ENCODE measurements at places on chromosomes 4 and X.

DNA sequence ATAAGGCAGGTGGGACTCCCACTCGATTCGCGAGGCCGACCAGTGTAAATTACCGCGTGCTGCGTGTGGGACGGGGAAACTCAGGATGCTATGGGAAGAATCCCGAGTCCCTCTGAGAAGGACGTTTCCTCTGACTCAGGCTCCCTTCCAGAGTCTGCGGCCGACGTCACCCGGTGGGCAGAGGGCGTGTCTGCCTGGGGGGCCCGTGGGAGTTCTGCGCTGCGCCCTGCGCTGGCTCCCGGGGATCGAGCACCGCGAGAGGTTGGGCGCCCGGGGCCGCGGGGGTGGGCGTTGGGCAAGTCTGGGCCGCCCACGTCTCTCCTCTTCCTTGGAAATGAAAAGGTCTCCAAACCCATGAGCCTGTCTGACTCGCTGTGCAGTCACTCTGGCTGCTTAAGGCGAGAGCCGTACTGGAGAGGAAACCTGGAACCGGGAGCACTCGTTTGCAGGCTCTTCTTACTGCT is 568 bp downstream of the NIPAL1 start:
- DNase-seq = peak; percentile 63
- H3K4me1 ChIP-seq = peaks cover 25% of the 10 kb centered on the region
- peaks cover 16% of the 10 kb centered on the region for H3K27me3 ChIP-seq
- H3K36me3 ChIP-seq = no peaks in the 10 kb centered on the region

GRCh38 chrX:77755561-77755960 is 30.5 kb downstream of the ATRX start:
- no peak overlapping the region for H3K4me3 ChIP-seq
- peaks cover 9% of the 10 kb centered on the region for H3K36me3 ChIP-seq
- DNase-seq = no peak
- peaks cover 4% of the 10 kb centered on the region for H3K4me1 ChIP-seq
- no peaks in the 10 kb centered on the region for H3K27me3 ChIP-seq

DNA sequence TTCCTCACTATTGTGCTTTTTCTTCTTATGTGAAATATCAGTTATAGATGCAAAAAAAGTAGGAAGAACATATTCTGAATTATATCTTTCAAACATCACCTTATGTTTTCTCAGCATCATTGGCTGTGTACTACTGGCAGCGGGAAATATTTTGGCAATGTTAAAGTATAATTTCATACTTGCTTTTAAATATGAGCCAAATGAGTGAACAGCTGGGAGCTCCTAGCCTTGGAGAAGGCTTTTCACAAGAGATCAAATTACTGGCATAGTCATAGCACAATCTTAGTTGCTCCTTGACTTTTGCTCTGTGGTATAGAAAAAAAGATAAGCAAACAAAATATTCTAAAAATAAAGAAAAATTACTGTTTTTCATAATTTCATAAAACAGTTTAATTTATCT is 1575.8 kb upstream of the PABPC4L start:
- H3K4me1 ChIP-seq = no peaks in the 10 kb centered on the region
- no peak for DNase-seq
- H3K27ac ChIP-seq = no peak overlapping the region
- H3K36me3 ChIP-seq = no peaks in the 10 kb centered on the region
- H3K27me3 ChIP-seq = no peaks in the 10 kb centered on the region

- H3K4me3 ChIP-seq = peak overlapping the region; percentile 93
- H3K27me3 ChIP-seq = no peaks in the 10 kb centered on the region
- H3K27ac ChIP-seq = peak overlapping the region; percentile 89
- DNase-seq = peak; percentile 87
These were observed 882 bp upstream of the CXCR3 start for GRCh38 chrX:71619193-71619592.

Measured in activated CD8-positive, alpha-beta T cell treated with anti-CD3 and anti-CD28 coated beads for 36 hours (primary cell).